ENCODE measurements at places on chromosomes 1 and 21.

- no peak for DNase-seq
Measured at GRCh38 chr1:228735871-228736586, 750 bp downstream of the RHOU start.

DNA sequence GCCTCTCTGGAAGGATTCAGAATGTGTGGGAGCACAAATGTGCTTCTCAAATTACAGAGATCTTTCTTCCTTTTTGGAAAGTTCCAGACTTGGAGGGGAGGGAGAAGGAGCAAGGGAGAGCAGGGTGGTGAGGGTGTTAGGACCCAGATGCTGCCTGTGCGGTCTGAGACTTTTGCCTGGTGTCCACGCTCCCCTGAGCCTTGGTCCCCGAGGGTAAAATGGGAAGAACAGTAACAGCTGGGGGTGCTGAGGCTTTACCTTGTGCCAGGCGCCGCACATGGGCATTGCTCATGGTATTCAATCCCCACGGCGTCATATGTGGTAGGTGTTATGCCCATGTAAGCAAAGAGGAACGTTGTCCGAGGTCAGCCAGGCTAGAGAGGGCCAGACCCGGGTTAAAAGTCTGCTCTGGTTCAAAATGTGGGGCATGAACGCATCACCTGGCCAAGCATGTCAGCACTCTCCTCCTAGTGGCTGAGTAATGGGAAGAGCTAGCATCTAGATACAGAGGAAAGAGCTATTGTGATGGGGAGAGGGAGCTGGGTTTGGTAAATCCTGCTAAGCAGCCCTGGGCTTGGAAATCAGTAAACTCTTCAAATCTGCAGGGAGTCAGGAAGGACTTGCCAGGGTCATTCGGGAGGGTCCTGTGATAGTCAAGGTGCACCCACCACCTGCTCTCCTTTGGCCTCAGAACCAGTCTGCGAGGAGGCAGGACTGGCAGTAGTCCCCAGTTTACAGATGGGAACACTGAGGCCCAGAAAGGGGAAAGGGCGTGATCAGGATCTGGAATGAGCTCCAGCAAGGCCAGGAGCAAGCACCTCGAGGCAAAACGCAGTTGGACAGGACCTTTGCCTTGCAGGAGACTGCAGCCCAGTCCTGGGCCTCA, 4.5 kb upstream of the RUNX3 start:
- DNase-seq, result no peak

- no peak for DNase-seq
Measured at GRCh38 chr1:243712242-243712641, 137.8 kb downstream of the AKT3 start.

DNA sequence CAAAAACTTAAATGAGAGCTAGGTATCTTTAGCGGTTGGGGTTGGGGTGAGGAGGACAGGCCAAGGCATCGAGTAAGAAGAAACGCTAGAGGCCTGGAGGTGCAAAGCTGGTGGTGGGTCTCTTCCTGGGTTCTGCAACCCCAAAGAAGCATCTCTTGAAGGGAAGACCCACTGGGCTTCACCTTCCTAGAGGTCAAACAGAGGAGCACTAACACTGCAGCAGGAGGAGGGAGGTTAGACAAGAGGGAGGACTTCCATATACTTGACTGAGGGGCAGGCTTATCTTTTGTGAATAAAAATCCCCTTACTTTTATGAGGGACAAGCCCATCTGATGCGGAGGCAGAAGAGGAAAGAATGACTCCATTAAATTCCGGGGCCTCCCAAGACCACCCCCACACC, 2.5 kb downstream of the MEX3A start:
- DNase-seq, result no peak

GRCh38 chr1:179094818-179095217, 12.9 kb downstream of the TOR3A start:
- DNase-seq, result no peak

GRCh38 chr1:194717941-194718340, 1531.5 kb upstream of the B3GALT2 start:
- DNase-seq, result no peak

- DNase-seq, result no peak
Measured at GRCh38 chr1:182617734-182618351, 13.7 kb upstream of the RGS16 start.

GRCh38 chr1:183590244-183591191, at the start of gene NCF2:
Gene NCF2, minus strand, starts transcription at chr1:183590459. Its CDS starts 130 bp downstream, at chr1:183590329.
- no peak for DNase-seq

- no peak for DNase-seq
Measured at GRCh38 chr1:20149601-20150325, 10.6 kb downstream of the PLA2G2F start.

DNA sequence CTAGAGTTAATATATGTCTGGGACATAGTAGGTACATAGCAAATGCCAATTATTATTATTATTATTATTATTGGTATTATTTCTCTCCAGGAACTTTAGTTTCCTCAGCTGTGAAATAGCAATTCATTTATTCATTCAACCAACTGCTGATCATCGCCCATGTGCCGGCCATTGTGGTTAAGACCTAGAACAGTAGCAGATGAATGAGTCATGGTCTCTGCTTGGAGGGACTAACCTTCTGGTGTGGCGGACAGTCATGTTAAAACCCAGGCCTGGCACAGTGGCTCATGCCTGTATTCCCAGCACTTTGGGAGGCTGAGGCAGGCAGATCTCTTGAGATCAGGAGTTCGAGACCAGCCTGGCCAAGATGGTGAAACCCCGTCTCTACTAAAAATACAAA, 23.8 kb upstream of the LDLRAP1 start:
- no peak for DNase-seq

DNA sequence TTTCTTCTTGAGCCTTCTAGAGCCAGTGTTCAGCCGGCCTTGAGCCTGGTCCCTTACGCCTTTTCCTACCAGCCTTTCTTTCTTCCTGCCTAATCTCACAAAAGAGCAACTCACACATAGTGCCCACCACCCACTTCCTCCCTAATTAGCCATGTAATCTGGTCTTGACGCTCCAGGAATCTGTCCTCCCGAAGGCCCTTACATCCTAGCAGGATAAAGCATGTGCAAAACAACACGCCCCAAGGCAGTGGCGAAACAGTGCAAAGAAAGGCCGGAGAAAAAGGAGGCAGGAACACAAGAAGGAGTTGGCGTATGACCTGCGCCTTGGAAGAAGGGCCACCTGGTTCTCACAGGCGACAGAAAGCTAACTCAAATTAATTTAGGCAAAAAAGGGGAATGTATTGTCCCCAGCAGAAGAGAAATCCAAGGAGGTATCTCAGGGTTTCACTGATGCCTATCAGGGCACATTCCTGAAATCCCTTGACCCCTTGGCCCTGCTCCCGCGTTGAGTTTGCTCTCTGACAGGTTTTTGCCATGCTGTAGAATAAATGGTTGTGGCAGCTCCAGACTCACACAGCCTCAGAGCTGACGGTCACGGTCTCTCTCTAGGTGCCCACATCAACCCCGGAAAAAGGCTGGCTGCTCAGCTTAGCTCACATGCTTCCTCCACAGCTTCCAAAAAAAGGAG, 79.0 kb downstream of the ZNF281 start:
- no peak for DNase-seq

GRCh38 chr1:246067432-246068216, 439.5 kb downstream of the SMYD3 start:
- DNase-seq, result no peak

DNA sequence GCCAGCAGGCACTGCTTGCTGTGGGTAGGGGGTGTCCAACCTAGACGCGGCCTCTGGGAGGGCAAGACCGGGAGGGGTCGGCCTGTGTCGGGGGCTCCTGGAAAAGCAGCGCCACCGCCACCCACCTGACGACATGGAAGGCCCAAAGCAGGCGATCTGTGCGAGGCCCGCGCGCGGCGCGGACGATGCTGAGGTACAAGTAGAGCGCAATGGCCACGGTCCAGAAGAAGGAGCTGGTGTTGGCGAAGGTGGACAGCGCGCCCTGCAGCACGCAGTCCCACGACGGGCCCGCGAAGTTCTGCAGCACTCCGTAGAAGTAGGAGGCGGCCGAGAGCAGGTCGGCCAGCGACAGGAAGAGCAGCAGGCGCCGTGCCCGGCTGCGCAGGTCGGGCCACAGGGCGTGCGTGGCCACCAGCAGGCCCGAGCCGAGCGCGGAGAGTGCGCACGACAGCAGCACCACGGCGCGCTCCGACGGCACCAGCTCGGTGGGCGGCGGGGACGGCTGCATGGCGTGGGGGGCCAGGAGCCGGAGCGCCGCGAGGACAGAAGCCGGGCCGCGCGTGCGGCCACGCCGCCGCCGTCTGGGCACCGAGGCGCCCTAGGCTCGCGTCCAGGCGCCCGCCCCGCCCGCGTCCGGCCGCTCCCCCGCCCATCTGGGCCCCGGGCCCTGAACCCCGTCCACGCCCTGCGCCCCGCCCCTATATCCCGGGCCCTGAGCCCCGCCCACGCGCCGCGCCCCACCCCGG, at the start of gene GPR157:
Gene GPR157, minus strand, starts transcription at position 583 of the 746 bp plus-strand sequence. Its CDS starts 75 bp downstream, at position 508.
- DNase-seq, result no peak

DNA sequence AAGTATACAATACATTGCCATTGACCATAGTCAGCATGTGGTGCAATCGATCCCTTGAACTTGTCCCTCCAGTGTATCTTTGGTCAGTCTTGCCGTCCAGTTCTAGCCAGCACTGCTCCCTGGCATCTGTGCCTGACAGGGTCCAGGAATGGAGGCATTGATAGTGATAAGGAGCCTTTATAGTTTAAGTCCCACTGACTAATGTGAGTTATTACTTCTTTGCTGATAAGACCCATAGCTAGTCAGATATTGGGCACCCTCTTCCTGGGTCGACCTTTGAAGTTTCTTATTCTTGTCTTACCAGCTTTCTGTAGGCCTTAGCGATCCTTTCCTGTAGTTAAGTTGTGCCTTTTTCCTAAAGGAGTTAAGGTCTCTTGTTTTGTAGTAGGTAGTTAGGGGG, 13.0 kb downstream of the UCK2 start:
- DNase-seq, result no peak

GRCh38 chr1:74504125-74504932, 8.1 kb downstream of the LRRC53 start:
- no peak for DNase-seq

- DNase-seq, result no peak
Measured at GRCh38 chr21:31845151-31845729, 27.6 kb upstream of the HUNK start.

DNA sequence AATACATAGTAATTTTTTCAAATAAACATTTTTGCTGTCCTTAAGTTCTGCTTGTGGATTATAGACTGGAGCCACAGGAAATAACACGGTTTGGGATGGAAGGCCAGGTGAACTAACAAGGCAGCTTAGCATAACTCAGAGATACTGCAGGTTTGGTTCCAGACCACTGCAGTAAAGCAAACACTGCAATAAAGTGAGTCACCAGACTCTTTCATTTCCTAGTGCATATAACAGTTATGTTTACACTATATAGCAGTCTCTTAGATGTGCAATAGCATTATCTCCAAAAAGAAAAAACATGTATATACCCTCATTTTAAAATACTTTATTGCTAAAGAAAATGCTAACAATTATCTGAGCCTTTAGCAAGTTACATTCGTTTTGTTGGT, 22.0 kb downstream of the LRRC42 start:
- no peak for DNase-seq

GRCh38 chr1:205324781-205325180, 3.2 kb upstream of the NUAK2 start:
- DNase-seq, result no peak

- DNase-seq, result no peak
Measured at GRCh38 chr1:200496937-200497336, 87.1 kb upstream of the ZNF281 start.

- DNase-seq, result no peak
Measured at GRCh38 chr21:38121888-38122720, 134.7 kb upstream of the KCNJ15 start.

DNA sequence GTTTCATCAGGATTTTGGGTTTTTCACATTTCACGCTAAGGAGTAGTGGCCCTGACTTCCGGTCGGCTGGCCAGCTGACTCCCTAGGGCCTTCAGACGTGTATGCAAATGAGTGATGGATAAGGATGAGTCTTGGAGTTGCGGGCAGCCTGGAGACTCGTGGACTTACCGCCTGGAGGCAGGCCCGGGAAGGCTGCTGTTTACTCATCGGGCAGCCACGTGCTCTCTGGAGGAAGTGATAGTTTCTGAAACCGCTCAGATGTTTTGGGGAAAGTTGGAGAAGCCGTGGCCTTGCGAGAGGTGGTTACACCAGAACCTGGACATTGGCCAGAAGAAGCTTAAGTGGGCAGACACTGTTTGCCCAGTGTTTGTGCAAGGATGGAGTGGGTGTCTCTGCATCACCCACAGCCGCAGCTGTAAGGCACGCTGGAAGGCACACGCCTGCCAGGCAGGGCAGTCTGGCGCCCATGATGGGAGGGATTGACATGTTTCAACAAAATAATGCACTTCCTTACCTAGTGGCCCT, 23.1 kb upstream of the TNFRSF1B start:
- DNase-seq, result no peak

DNA sequence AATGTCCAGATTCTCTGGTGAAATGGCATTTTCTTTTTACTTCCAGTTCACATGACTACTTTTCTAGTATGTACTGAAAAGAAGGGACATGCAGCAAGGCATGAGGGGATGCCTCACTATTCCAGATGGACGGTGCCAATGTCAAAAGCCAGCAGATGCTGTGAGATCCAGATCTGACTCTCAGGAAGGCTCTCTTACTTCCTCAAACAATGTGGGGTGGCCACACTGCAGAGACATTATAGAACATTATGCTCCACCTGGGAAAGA, 17.7 kb downstream of the CRYZ start:
- no peak for DNase-seq

- DNase-seq, result no peak
Measured at GRCh38 chr1:6490181-6491080, 1.0 kb downstream of the PLEKHG5 start.

- DNase-seq, result no peak
Measured at GRCh38 chr1:117580882-117581281, 25.0 kb upstream of the TENT5C start.

DNA sequence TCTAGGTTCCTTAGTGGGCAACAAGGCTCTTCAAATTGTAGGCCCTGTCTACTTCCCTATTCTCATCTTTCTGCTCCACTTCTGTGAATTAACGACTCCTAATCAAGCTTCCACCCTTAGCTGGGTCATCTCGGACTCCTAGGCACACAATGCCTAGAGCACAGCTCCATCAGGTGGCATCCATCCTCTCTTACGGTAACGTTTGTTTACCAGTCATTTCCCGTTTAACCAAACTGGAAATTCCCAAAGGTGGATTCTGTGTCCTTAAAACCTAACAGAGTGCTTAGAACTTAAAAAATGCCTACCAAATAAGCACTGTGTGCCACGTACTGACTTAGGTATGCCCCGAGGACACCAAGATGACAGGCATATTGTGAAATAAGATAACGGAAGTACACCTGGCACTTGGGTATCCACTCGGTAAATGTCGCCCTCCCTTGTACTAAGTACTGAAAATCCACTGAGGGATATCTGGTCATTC, 1.5 kb downstream of the PARP1 start:
- DNase-seq, result no peak

- DNase-seq, result no peak
Measured at GRCh38 chr1:115867216-115867615, 26.3 kb upstream of the NHLH2 start.

GRCh38 chr1:77926561-77927357, 38.3 kb downstream of the NEXN start:
- DNase-seq, result no peak

- no peak for DNase-seq
Measured at GRCh38 chr1:212701910-212702309, 2.3 kb upstream of the BATF3 start.
